ENCODE measurements at places on chromosomes 13 and 19. TPM values are rescaled to one million over a fixed set of nuclear protein-coding genes. Genes with fewer than 3 reads are reported as not detected.

DNA sequence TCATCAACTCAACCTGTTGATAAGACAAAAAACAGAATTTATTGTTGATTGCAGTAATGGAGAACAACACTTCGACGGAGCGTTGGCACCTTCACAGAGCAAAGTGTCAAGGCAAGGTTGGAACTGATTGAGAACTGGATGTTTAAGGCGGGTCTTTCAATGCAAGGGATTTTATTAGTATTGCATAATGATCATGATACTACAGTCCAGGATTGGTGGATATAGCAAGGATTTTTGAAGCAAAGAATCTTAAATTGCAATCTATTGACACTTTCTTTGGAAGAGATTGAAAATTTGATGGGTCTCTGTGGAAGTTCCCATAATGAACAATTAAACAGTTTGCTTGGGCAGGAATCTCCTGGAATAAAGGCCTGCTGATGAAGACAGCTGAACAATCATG, 632 bp upstream of the ZNF235 start:
- DNase-seq = no peak

DNA sequence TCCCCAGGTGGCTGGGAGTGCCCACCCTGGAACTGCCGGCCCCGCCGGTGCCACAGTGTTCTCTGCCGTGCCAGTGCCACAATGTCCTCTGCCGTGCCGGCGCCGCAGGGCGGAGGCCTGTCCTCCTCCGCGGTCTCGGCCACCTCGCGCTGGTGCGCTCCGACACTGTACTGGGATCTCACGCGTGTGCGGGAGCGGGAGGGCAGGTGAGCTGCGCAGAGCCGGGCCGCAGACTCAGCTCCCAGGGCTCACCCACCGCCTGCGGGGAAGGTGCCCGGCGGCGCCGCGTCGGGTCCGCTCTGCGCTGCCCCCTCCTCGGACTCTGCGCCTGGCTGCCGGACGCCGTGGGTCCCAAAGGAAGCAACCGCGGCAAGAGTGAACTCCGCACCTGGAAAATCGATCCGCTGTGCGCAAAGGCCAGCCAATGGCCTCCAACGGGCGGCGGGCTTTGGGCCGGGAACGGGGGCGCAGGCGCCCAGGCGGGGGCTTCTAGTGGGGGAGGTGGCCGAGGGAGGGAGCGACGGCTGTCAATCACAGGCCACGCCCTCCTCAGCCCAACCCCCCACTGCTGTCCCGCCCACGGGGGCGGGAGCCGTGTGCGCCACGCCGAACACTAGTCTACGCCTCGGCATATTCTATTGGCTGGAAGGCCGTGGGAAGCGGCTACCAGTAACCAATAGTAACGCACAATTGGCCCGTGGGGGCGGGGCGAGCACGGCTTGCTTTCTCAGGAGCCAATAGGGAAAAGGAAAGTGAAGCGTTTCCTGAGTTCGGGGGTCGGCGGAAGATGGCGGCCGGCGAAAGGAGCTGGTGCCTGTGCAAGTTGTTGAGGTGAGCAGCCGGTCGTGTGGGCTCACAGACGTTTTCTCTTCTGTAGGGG, at the start of gene ALG11:
ALG11 (plus strand) TSS at position 767 of the 880 bp plus-strand sequence; CDS start at position 788, 21 bp downstream.
- DNase-seq = peak; percentile 100

- DNase-seq = no peak
These were observed 2.3 kb upstream of the N4BP2L1 start for GRCh38 chr13:32430018-32430747.

GRCh38 chr13:107339209-107339608, 771.3 kb upstream of the ARGLU1 start:
- no peak for DNase-seq

DNA sequence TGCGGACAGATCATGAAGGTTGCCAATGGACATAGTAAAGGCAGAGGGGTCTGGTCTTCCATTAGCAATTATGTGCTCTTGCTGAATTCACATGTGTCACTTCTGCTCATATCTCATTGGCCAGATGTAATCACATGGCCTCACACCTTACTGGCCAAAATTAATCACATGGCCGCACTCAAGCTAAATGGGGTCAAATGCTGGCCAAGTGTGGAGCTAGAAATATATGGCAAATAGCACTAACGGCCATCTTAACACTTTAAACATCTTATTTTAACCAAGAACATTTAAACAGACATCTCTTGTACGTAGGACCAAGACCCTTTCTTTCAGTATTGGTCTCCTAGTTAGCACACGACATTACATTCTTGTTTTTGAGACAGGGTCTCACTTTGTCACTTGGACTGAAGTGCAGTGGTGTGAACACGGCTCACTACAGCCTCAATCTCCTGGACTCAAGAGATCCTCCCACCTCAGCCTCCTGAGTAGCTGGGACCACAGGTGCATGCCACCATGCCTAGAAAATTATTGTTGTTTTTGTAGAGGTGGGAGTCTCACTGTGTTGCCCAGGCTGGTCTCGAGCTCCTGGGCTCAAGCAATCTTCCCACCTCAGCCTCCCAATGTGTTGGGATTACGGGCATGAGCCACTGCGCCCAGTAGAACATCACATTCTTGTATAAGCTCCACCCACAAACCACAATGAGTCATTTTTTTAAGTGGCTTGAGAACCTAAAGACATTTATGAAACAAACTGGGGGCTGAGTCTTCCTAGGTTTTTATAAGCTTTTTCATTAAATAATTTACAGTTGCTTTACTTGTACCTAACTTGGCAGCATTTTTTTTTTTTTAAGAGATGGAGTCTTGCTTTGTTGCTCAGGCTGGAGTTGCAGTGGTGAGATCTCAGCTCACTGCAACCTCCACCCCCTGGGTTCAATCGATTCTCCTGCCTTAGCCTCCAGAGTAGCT, 2.9 kb upstream of the PTOV1 start:
- no peak for DNase-seq

GRCh38 chr13:91845612-91846011, 447.2 kb downstream of the GPC5 start:
- DNase-seq = no peak

DNA sequence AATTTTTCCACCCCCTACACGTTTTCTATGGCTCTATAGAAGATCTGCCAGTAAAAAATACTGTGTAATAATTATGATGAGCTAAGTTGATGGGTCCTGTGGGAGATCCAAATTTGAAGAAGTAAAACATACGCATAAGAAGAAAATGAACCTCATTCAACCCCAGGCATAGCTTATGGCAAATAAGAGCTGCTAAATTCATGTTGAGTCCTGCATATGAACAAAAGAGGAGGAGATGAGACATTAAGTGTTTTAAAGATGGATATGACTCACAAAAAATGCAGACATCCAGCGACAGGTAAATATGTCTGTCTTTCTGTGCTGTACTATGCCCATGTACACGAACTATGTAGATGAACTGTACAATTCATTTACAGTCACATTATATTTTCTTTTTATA, 101.9 kb downstream of the LIG4 start:
- DNase-seq = no peak

DNA sequence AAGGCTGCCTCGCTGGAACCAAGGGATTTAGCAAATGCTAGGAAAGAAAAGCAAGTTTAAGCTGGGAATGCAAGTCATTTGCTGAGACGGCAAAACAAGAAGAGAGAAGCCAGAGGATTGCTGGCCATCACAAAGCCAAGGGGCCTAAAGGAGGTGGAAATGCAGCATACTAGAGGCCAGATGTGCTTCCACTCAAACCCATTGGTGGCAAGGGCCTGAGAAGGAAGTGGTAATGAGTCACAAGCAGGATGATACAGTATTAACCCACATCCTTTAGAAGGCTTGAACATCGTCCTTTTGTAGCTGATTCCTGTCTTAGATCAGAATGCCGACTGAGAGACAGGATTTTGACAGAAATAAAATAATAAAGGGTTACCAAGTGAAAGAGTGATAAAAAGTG, 68.2 kb downstream of the ITGBL1 start:
- no peak for DNase-seq

DNA sequence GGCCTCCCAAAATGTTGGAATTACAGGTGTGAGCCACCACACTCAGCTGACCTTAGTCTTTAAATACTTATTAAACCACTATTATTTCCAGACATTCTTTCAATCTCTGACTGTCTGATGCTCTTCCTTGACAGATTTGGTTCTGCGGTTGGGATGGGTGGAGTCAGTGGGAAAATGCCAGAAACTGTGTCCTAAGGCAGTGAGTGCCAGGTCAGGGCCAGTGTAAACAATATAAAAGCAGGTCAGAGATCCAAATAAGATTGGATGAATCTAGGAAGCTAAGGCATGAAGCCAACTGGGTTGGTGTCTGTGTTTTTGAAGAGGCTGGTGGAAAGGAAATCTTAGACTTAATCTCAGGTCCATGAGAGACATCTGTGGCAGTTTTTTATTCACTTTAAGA, 74.7 kb downstream of the KLF5 start:
- peak; percentile 26 for DNase-seq

DNA sequence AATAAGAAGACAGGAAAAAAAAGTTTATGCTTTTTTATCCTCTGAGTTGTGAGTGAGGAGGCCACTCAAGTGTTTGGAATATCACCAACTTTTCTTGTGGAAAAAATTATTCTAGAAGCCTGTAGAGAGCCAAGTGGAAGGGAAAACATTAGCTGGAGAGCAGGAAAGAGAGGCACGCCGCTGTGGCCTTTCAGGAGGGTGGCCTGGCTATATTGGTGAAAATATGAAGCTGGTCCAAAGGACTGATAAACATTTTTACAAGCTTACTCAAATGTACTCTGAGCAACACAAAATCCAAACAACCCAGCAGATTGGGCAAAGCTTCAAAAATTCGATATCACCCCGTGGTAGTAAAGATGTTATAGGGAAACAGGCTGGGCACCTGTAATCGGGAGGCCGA, 2.3 kb upstream of the EIF3G start:
- no peak for DNase-seq

DNA sequence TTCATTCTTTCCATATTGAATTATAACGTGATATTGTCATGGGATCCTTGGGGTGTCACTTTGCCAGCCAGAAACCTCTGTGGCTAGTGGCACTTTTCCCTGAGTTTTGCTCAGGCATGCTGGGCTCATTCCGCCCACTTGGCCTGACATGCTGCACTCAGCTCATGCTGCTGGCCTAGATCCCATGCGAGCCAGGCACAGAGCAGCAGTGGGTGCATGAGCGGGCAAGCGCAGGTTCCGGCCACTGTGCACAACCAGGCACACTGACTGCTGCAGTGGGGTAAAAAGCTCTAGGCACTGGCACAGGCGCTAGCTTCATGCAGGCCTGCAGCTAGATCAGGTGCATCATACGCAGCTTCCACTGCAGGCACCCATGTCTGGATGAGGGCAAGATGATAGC, 221.2 kb downstream of the MAB21L1 start:
- DNase-seq = no peak

DNA sequence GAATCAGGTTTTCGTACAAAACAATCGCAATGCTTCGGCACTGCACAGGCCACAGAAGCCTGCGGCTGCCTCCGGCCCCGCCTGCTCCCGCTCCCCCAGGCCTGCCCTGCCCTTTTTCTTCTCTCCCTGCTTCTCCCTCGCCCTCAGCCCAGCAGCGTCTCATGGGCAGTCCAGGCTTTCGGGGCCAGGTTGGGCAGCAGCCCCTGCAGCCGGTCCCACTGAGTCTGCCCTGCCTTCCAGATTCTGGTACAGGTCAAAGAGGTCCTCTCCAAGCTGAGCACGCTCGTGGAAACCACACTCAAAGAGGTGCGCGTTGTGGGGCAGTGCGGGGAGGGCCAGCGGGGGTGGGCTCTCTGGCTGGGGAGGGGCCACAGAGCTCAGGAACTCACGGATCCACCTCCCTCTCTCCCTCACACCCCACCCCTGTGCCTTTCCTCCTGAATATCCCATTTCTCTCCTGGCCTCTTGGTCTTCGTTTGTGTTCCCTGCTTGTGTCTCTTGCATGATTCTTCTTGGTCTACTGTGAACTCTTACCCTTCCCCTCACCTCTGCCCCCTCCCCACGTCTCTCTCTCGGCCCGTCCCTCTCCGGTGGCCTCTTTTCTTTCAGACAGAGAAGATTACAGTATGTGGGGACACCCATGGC, 30.1 kb downstream of the CCDC8 start:
- DNase-seq = no peak

DNA sequence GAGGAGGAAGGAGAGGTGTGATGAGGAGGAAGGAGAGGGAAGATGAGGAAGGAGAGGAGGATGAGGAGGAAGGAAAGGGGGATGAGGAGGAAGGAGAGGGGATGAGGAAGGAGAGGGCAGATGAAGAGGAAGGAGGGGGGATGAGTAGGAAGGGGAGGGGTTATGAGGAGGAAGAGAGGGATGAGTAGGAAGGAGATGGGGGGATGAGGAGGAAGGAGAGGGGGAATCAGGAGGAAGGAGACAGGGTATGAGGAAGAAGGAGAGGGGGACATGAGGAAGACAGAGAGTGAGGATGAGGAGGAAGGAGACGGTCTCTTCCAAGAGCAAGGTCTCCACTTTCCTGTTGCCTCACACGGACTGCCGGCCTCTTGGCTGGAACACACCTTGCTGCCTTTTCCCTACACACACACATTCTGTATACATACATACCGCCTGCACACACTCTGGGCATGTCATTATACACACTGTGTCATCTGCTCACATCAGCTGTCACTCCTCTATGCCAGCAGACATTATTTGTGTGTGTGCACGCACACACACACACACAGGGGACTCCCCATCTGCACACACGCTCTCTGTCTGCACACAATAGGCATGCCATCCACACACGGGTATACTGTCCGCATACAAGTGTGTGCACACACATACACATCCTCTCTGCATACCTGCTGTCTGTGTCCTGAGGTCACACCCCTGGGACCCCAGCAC, 11.1 kb upstream of the VSTM2B start:
- no peak for DNase-seq

- DNase-seq = no peak
These were observed 204.9 kb downstream of the ZIC5 start for GRCh38 chr13:99766641-99767045.

- peak; percentile 76 for DNase-seq
These were observed 67.1 kb downstream of the RASA3 start for GRCh38 chr13:114065141-114065925.

DNA sequence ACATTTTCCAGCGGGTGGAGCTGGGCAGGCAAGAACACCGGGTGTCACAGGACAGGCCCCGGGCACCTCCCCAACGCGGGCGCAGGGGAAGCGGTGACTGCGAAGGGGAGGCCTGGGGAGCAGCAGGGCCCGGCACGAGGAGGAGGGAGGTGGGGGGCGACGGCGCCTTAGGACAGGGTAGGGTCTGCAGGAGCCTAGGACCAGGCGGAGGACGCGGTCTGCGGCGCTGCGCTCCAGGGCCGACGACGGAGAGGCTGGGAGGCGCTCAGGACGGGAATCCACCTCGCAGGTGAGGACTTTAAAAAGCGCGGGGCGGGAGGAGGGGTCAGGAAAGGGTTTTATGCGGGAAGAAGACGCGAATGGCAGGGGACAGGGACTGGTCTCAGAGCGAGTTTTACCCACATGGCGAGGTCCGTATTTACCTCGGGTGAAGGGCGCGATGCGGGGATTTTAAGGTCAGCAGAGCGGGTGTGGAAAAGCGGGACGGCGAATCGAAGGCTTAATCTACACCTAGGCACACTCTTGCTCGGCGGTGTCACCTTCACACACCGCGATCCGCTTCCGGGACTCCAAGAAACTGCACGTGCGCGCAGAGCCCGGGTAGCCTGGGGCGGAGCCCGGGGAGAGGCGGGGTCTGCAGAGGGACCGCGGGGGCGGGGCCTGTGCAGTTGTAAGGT, 13.5 kb downstream of the ERVV-2 start:
- peak; percentile 38 for DNase-seq

The RASGRP4 gene
- 3.5 TPM for total RNA-seq

The KLC3 gene
- total RNA-seq = 0.23 TPM

The KCNC3 gene
- total RNA-seq = 8.6 TPM

The DACT3 gene
- total RNA-seq = 31.0 TPM

The ZNF470 gene
- total RNA-seq = 9.9 TPM

The ERICH6B gene
- not detected for total RNA-seq

The ACP5 gene
- 18.0 TPM for total RNA-seq

The LGALS4 gene
- 1,935 TPM for total RNA-seq

The KISS1R gene
- total RNA-seq = 0.17 TPM

The F10 gene
- total RNA-seq = 8.2 TPM

The B3GNT3 gene
- 243 TPM for total RNA-seq

The TIMM29 gene
- 23.8 TPM for total RNA-seq
